ENCODE measurements at places on chromosomes 6 and 20.

DNA sequence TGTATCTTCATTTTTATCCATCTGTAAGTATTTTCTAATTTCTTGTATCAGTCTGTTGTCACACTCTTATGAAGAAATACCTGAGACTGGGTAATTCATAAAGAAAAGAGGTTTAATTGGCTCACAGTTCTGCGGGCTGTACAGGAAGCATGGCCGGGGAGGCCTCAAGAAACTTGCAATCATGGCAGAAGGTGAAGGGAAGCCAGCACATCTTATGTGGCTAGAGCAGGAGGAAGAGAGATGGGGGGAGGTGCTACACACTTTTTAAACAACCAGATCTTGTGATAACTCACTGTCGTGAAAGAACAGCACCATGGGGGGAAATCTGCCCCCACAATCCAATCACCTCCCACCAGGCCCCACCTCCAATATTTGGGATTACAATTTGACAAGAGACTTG lies 10.9 kb upstream of the BCKDHB start:
- no peak for DNase-seq

- no peak for DNase-seq
Measured at GRCh38 chr6:31736021-31736767, at the start of gene CLIC1. Gene CLIC1 (minus strand): TSS chr6:31736530. CDS start chr6:31736300, 230 bp downstream.

DNA sequence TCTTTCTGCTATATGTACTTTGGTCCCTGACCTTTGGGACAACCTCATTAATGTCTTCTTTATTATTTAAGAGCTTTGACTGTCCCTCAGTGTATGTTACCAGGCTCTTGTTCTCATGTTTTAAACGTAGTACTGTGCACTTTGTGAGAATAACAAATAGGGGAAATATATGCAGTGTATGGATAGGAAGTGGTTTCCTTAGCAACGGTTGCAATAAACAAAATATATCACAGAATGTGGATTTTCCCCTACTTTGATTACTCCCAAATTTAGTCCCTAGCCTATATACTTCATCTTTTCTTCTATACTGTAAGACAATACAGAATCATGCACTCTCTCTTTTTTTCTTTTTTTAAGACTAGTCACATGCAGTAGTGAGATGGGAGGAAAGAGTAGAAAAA lies 123.8 kb upstream of the AKIRIN2 start:
- DNase-seq = no peak

DNA sequence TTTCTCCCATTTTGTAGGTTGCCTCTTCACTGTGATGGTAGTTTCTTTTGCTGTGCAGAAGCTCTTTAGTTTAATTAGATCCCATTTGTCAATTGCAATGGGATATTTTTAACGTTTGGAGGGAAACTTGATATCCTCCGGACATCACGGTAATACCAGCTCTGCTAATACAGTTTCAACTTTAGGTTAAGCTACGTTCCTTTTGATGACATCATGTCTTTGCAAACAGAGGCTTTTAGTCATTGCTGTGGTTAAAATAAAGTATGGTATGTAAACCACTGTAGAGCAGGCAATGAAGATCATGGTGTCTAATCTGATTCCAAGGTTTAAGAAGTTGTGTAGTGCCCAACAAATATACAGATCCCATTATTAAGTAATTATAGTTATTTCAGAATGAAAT lies 168.0 kb upstream of the CHD6 start:
- DNase-seq = no peak
